NCI-H1436 treated with DMSO at 0.1 percent for 48 hours (cell line): ENCODE measurements at places on chromosomes 5 and 9.
A peak's percentile ranks its signal among the peaks of the same experiment; 100 is the strongest.

DNA sequence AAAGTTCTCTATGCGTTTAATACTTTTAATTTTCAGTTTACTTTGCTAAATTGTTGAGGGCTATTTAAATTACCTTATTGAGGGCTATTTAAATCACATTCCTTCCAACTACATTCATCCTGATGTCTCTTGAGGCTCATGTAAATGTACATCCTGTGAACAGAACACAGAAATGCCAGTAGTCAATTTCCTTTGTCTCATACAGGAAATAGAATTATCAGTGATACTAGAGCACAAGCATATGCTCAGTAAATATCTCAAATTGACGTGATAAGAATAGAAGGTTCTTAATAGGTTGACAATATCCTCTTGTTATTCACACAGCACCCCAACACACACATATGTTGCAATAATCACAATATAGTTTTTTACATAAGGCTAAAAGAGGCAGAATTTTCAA lies 449.0 kb downstream of the CYLC2 start:
- no peak for DNase-seq

DNA sequence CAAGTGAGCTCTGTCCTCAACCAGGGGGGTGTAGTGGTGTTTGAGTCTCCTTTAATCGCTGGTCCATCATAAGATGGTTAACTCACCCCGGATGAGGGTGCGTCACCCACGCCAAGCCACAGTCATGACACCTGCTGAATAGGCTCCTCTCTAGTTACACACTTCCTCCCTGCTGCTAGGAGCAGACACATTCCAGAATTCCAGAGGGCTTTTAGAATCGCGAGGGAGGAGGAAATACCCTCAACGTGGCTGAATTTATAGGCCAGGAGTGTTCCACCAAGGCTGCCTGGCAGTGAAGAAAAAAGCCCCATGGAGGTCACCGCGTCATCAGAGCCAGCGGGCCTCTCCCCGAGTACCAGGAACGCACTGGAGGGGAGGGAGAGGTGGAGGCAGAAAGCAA lies 5.1 kb downstream of the GLRX start:
- DNase-seq, result no peak

DNA sequence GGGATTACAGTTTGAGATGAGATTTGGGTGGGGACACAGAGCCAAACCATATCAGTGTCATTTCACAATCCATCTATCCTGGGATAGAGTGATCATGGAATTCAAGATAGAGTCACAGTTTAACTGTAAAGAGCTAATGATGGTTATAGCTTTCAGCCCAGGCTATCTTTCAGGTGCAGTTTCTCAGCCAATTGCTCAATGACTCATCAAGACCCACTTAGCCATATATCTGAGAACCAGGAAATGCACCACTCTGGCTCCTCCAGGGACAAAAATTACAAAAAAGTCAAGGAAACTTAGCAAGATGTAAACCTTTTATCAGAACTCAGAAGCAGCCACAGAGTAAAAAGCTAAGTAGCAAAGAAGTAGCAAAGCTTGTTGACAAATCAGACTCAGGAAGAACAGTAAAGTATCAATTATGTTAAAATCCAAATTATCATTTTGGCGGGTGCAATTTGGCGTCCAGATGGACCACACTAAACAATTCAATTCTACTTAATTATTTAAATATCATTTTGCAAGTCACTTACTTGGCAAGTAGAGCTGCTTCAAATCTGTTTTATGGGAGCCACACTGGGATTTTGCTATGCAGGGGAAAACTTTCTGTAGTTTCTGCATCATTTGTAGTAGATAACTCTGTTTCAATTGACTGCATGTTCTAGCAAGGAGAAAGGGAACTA lies 169.4 kb downstream of the TLE1 start:
- no peak for DNase-seq

- no peak for DNase-seq
Measured at GRCh38 chr5:52760695-52761366, 26.9 kb upstream of the ITGA1 start.

GRCh38 chr5:116448870-116449427 lies 125.7 kb downstream of the SEMA6A start:
- DNase-seq, result peak; percentile 41

GRCh38 chr5:89869346-89869745 lies 540.2 kb downstream of the CETN3 start:
- DNase-seq, result no peak

DNA sequence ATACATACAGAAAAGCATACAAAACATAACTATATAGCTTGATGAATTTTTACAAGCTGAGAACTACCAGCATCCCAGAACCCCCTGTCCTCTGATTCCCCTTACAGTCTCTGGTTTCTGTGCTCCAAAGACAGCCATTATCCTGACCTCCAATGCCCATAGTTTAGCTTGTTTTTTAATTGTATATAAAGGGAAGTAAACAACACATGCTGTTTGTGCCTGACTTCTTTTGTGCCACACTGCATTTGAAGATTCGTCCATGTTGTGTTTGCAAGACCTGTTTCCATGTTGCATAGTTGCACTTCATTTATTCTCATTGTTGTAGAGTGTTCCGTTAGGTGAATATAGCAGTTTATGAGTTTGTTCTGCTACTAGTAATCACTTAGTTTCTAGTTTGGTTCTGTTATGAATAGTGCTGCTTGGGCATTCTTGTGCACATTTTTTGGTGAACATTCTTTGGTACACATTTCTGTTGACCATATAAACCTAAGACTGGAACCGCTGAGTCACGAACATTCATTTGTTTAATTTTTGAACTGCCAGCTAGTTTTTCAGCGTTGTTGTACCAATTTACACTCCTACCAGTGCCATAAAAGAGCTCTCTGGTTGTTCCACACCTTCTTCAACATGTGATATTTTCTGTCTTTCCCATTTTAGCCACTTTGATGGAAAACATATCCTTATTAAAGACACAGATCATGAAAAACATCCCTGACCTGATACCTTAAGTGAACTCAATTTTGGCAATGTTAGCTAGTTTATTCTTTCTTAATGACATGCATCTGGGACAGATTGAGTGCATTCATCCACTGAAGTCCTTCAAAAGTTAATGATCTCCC lies 78.1 kb upstream of the ANXA1 start:
- DNase-seq, result no peak

DNA sequence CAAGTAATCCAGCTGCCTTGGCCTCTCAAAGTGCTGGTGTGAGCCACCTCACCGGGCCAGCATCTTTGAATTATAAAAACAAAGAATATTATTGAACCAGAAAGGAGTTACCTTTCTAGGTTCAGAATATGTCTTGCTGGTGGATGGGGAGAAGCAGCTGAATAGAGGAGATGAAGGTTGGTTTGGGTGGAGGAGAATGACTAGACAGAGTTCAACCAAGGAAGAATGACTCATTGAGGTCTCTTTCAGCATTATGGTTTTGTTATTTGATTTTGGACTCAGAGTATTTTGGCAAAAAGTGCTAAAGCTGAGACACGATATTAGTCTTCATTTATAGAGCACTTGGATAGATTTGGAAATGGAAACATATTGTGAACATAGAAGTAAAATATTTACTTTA lies 75.2 kb upstream of the MPDZ start:
- DNase-seq, result no peak

DNA sequence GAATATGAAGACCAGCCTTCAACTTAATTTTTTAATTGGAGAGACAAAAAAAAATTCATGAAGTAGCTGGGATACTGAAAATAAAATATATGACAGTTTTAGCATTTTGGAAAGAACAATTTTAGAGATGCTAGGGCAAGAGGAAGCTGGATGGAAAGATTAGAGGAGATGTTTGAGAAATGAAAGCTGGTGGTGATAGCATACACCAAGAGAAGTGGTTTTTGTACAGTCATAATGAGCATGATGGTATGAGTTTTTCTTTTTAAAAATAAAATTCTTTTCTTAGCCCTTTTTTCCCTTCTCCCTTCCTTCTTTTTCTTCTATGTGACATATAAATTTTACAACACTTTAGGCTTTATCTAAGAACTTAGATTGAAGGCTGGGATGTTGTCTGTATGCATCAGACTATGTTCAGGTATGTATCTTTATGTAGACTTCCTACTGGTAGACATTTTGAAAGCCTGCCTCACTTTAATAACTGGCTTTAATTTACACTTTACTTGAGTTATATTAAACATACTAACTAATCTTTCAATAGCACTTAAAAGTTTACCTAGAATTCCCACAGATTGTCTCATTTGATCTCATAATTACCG lies 522.5 kb downstream of the TLE4 start:
- no peak for DNase-seq

DNA sequence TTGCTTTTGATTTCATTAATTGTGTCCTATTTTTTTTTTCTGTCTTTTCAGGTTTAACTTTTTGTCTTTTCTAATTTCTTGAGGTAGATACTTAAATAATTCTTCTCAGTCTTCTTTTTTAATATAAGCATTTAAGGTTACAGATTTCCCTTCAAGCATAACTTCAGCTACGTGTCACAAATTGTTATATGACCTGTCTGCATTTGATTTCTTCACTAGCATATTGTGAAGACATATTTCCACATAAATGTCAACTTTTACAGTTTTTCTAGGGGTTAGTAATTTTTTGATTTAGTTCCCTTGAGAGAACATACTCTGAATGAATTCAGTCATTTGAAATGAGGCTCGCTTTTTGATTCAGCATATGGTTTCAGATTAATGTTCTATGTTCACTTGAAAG lies 35.6 kb downstream of the RASA1 start:
- DNase-seq, result no peak

- DNase-seq, result no peak
Measured at GRCh38 chr5:151448038-151448985, 909 bp downstream of the SLC36A1 start.

GRCh38 chr9:114856942-114857315 lies 51.1 kb upstream of the TNFSF15 start:
- no peak for DNase-seq

GRCh38 chr5:113087976-113088514 lies 111.4 kb downstream of the DCP2 start:
- no peak for DNase-seq

- DNase-seq, result peak; percentile 61
Measured at GRCh38 chr5:124061663-124062062, 549.7 kb downstream of the CSNK1G3 start.

- no peak for DNase-seq
Measured at GRCh38 chr9:27003426-27004077, 1.9 kb downstream of the LRRC19 start.
